ENCODE measurements at places on chromosomes 2 and 18.
A peak's percentile ranks its signal among the peaks of the same experiment; 100 is the strongest.

- DNase-seq = no peak
- H3K4me3 ChIP-seq = no peak overlapping the region
- no peaks in the 10 kb centered on the region for H3K4me1 ChIP-seq
- H3K36me3 ChIP-seq = no peaks in the 10 kb centered on the region
- no peak overlapping the region for H3K27ac ChIP-seq
- peaks cover 3% of the 10 kb centered on the region for H3K27me3 ChIP-seq
Observed at GRCh38 chr2:47735136-47735869, 47.6 kb upstream of the MSH6 start.

DNA sequence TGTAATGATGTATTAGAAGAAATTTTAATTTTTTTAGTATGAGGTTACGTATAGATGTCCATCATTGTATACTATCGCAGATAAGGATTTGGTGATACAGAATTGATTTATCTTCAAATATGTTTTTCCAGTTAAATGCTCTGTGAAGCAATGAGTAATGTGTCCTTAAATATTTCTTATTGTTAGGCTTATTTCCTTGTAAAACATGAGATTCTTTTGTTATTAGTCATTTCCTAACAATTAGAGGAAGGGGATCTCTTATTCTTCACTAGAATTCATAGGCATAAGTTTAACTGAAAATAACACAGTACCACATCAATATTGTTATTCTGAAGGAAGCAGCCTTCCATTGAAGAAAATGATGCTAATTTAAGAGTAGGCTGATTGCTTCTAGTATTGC, 15.5 kb upstream of the OTX1 start:
- DNase-seq = no peak
- H3K4me3 ChIP-seq = no peak overlapping the region
- H3K4me1 ChIP-seq = no peaks in the 10 kb centered on the region
- H3K27me3 ChIP-seq = no peaks in the 10 kb centered on the region
- no peaks in the 10 kb centered on the region for H3K36me3 ChIP-seq
- H3K27ac ChIP-seq = no peak overlapping the region

- H3K36me3 ChIP-seq = peaks cover 2% of the 10 kb centered on the region
- H3K4me3 ChIP-seq = no peak overlapping the region
- H3K27ac ChIP-seq = no peak overlapping the region
- H3K27me3 ChIP-seq = no peaks in the 10 kb centered on the region
- DNase-seq = no peak
Observed at GRCh38 chr2:3192920-3193319, 184.7 kb downstream of the EIPR1 start.

DNA sequence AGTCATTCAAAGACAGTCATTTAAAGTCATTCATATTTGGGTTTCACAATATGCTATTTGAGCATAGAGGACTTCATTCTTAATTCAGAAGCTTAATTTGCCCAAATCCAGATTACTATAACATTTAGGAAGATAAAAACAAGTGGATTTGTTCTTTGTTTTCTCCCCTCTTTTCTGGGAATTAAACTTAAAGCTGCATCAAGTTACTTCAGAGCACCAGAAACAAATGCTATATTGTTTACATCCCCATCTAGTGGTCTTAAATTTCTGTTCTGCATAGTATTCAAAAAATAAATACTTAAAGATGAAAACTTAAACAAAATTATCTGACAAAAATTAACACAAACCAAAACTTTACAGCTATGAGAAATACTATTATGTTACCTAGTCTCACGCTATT, 34.7 kb upstream of the MARCHF7 start:
- no peak for DNase-seq
- H3K27me3 ChIP-seq = no peaks in the 10 kb centered on the region
- H3K4me3 ChIP-seq = no peak overlapping the region
- H3K27ac ChIP-seq = no peak overlapping the region
- H3K4me1 ChIP-seq = no peaks in the 10 kb centered on the region

GRCh38 chr2:119478188-119478977, 45.9 kb downstream of the SCTR start:
- no peak overlapping the region for H3K27ac ChIP-seq
- H3K36me3 ChIP-seq = no peaks in the 10 kb centered on the region
- no peaks in the 10 kb centered on the region for H3K27me3 ChIP-seq
- no peak overlapping the region for H3K4me3 ChIP-seq
- H3K4me1 ChIP-seq = no peaks in the 10 kb centered on the region

DNA sequence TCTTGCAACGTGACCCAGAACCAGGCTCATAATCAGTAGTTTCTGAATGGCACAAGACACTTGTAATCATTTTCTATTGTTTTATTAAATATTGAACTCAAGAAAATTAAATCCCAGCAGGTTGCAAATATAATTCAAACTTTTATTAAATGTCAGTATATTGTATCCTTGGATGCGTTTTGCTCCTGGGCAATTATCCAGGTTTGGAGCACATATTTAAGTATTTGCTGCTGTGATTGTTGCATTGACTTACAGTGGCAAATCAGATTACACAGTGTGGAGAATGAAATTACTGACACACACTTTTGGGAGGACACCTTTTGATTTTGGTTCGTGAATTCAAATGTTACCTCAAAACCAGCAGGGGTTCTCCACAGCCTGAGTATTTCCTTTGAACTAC, 27.1 kb upstream of the TMEM178A start:
- DNase-seq = no peak
- no peaks in the 10 kb centered on the region for H3K36me3 ChIP-seq
- no peaks in the 10 kb centered on the region for H3K27me3 ChIP-seq
- H3K4me1 ChIP-seq = no peaks in the 10 kb centered on the region
- no peak overlapping the region for H3K27ac ChIP-seq

- no peaks in the 10 kb centered on the region for H3K27me3 ChIP-seq
- no peak overlapping the region for H3K4me3 ChIP-seq
- H3K27ac ChIP-seq = no peak overlapping the region
- DNase-seq = no peak
- no peaks in the 10 kb centered on the region for H3K4me1 ChIP-seq
Observed at GRCh38 chr18:79173742-79174141, 104.5 kb downstream of the ATP9B start.

DNA sequence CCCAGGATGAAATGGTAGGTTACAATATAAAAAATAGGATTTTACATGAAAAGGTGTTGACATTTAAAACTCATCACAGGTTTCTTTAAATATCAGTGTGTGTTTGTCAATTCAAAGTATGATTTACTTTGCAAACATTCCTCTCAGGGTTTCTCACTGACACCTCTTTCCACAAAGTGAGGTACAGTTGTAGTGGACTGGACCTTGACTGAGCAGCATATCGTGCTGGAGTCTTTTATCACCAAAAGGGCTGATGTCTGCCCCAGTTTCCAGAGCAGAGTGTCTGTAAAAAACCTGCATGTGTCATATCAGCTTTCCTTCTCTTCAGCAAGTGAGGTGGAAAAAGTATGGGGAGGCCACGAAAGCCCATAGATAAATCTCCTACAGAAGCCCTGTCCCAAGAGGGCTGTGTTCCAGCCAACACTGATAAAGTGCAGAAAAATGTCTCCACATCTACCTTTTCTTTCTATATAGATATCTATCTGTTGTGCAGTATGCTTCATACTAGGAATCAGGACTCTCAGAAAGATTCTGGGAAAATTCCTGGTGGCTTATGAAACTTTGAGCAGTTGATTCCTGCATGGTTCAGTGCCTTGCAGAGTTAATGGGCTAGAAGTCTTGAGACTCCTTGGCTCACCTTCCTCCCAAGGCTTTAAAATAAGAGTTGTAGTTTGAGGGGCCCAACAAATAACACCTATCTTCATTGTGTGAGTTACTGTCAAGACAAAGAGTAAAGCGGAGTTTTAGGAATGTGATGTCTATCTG, 6.9 kb downstream of the ACYP2 start:
- H3K27me3 ChIP-seq = no peaks in the 10 kb centered on the region
- no peaks in the 10 kb centered on the region for H3K4me1 ChIP-seq
- no peak overlapping the region for H3K4me3 ChIP-seq
- H3K27ac ChIP-seq = no peak overlapping the region
- H3K36me3 ChIP-seq = peaks cover 17% of the 10 kb centered on the region

- H3K27ac ChIP-seq = no peak overlapping the region
- H3K4me3 ChIP-seq = no peak overlapping the region
- H3K36me3 ChIP-seq = peaks cover 7% of the 10 kb centered on the region
- H3K27me3 ChIP-seq = no peaks in the 10 kb centered on the region
- no peaks in the 10 kb centered on the region for H3K4me1 ChIP-seq
Observed at GRCh38 chr2:202822411-202822810, 49.2 kb downstream of the ICA1L start.

- no peaks in the 10 kb centered on the region for H3K4me1 ChIP-seq
- no peak overlapping the region for H3K27ac ChIP-seq
- no peaks in the 10 kb centered on the region for H3K36me3 ChIP-seq
Observed at GRCh38 chr18:32368991-32369390, 101.7 kb downstream of the GAREM1 start.

DNA sequence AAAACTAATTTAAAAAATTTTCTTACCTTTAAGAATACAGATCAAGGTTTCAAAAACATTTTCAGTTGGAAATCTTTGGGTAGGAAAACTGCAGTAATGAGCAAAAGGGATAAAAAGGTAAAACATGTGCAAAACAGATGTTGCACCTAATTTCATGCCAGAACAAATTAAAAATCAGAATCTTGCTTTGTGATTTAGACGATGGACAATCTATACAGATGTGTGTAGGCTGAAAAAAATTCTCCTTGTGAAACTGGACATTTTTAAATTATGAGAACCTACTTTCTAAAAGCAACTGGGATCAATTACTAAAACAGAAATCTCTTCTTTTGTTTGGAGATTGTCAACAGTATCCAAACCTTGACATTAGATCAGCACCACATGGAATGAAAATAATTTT, 183.2 kb upstream of the ITGA4 start:
- H3K4me3 ChIP-seq = no peak overlapping the region
- H3K4me1 ChIP-seq = peaks cover 24% of the 10 kb centered on the region
- DNase-seq = no peak
- peaks cover 9% of the 10 kb centered on the region for H3K36me3 ChIP-seq

- H3K36me3 ChIP-seq = peaks cover 47% of the 10 kb centered on the region
- H3K4me1 ChIP-seq = peaks cover 67% of the 10 kb centered on the region
- no peak overlapping the region for H3K4me3 ChIP-seq
Observed at GRCh38 chr2:174624895-174625430, 27.4 kb upstream of the WIPF1 start.

DNA sequence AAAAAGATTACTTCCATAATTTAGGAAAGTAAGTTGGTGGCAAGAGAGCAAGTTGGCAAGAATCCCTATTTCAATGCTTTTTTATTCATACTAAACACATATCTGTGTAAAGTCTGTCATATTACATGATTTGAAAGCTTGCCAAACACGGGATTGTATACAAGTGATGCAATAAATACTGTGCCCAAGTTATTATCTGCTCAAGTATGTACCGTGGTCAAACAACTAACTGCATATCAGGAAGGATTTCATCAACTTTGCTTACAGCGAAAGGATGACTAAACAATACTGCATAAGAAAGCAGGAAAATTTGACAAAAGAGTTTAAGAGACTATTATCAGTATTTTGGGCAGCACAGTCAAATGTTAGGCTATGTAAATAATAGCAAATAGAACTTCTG, 69.6 kb upstream of the SCN1A start:
- H3K4me1 ChIP-seq = no peaks in the 10 kb centered on the region
- no peaks in the 10 kb centered on the region for H3K27me3 ChIP-seq
- H3K27ac ChIP-seq = no peak overlapping the region
- no peak overlapping the region for H3K4me3 ChIP-seq
- H3K36me3 ChIP-seq = no peaks in the 10 kb centered on the region

DNA sequence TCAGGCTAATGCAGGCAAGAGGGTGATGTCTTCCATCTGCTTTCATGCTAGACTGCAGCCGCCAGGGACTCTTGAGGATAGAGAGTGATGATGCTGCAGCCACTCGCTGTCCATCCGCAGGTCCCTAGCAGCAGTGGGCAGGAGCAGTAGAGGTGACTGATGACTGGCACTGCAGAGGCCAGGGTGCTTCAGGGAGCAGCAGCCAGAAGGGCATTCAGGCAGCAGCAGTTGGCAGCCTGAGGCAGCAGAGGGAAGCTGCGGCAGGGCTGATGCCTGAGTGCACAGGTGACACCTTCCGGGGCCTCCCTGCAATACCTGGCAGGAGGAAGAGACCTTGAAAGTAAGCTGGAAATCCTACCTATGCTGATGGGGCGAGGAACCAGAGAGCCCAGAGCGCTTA, 214.2 kb downstream of the ICOS start:
- DNase-seq = no peak

GRCh38 chr2:216984937-216985336, 125.1 kb upstream of the TNP1 start:
- H3K4me3 ChIP-seq = no peak overlapping the region
- H3K4me1 ChIP-seq = peaks cover under 1% of the 10 kb centered on the region
- DNase-seq = no peak
- H3K36me3 ChIP-seq = no peaks in the 10 kb centered on the region
- peaks cover 9% of the 10 kb centered on the region for H3K27me3 ChIP-seq

DNA sequence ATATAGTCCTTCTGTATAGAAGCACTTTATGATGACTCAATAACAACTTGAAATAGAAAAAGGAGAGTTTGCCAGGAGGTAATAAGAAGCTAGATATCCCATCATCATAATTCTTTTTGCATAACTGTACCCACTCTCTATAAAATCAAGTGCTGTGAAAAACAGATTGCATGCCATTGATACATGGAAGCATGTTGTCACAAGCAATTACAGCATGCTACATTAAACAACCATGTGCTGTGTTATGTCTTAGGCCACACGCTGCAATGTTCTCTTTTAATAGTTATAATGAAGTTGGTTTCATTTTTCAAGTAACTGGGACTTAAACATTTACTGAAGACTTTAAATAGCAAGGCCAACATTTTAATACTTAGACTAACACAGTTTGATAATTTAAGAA, 264.2 kb downstream of the RPRM start:
- H3K4me3 ChIP-seq = no peak overlapping the region
- DNase-seq = no peak
- no peaks in the 10 kb centered on the region for H3K36me3 ChIP-seq
- H3K27ac ChIP-seq = no peak overlapping the region
- H3K27me3 ChIP-seq = no peaks in the 10 kb centered on the region

GRCh38 chr2:62506421-62506750, 391 bp upstream of the TMEM17 start:
- no peak for DNase-seq
- H3K4me1 ChIP-seq = peaks cover 7% of the 10 kb centered on the region
- H3K27me3 ChIP-seq = peaks cover 38% of the 10 kb centered on the region
- H3K4me3 ChIP-seq = peak overlapping the region; percentile 80

- H3K4me1 ChIP-seq = no peaks in the 10 kb centered on the region
- H3K36me3 ChIP-seq = no peaks in the 10 kb centered on the region
- no peak overlapping the region for H3K27ac ChIP-seq
- H3K4me3 ChIP-seq = no peak overlapping the region
- no peak for DNase-seq
Observed at GRCh38 chr2:39870871-39871270, 91.8 kb upstream of the THUMPD2 start.

- peaks cover 15% of the 10 kb centered on the region for H3K4me1 ChIP-seq
- no peak overlapping the region for H3K27ac ChIP-seq
Observed at GRCh38 chr2:26606847-26607190, 34.3 kb downstream of the CIB4 start.

DNA sequence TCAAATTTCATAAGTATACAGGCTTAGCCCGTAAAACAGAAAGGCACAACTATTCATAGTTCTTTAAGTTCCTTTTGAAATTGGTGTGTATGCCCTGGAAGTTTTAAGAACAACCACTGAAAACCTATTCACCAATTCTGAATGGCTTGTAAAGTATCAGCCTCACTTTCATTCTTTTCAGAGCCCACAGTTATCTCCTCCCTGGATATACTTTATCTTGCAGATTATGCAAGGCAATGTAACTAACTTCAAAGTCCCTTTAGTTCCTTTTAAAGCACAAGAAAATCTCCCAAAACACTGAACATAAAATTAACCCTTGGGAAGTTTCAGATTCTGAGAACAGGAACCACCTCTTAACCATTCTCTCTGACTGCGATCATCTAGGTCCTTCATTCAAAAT, 1.1 kb downstream of the STRN start:
- H3K36me3 ChIP-seq = peaks cover 13% of the 10 kb centered on the region
- peaks cover 44% of the 10 kb centered on the region for H3K4me1 ChIP-seq
- H3K27me3 ChIP-seq = no peaks in the 10 kb centered on the region
- peak overlapping the region; percentile 96 for H3K4me3 ChIP-seq

All from activated naive CD8-positive, alpha-beta T cell treated with anti-CD3 and anti-CD28 coated beads, Interleukin-2, amount 10 ng/mL, durations not matched to agents 7 days and 5 days (primary cell).